ENCODE measurements at places on chromosomes 12 and 14.

- DNase-seq = no peak
Observed at GRCh38 chr12:11158885-11159444, 12.0 kb upstream of the SMIM10L1 start.

DNA sequence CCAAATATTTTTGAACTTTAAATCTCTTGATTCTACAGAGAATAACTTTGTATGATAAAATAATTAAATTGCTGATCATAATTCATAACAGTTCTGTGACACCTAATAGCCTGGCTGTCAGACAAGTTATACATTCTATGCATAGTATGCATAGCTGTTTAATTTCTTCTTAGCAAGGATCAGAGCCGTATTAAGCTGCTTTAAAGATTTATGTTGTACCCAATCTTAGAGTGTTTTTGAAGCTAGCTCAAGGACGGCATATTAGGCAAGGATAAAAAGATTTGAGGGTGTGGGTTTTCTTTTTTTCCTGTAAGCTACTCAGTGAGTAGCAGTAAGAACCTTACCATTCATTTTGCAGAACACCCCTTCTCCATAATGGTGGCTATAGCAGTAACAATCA is 45.9 kb downstream of the SLC17A8 start:
- DNase-seq = no peak

GRCh38 chr14:23297611-23298277 is 4.9 kb downstream of the PPP1R3E start:
- no peak for DNase-seq

GRCh38 chr12:65279369-65280112 is 1.1 kb downstream of the MSRB3 start:
- DNase-seq = no peak

Data from activated CD4-positive, alpha-beta T cell treated with anti-CD3 and anti-CD28 coated beads for 48 hours (primary cell).